Posterior vena cava (tissue), 2 donors: ENCODE measurements at places on chromosomes 11 and 22.

DNA sequence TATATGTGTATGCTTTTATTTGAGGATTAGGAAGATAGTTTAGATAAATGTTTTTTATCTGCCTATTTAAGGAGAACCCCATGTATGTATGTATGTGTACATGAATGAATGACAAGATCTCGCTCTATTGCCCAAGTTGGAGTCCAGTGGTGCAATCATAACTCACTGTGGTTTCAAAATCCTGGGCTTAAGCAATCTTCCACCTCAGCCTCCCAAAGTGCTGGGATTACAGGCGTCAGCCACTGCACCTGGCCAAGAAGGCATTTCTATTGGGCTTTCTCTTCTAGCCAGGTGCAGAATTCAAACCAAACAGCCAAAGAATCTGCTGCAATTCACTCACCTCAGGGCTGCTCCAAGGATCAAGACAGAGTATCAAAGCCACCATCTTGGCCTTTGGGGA lies 25.5 kb upstream of the DGKZ start:
- no peak for DNase-seq

GRCh38 chr11:41403458-41403857 lies 56.0 kb downstream of the LRRC4C start:
- DNase-seq, result no peak

GRCh38 chr11:125155100-125155444 lies 9.5 kb upstream of the PKNOX2 start:
- DNase-seq, result no peak

DNA sequence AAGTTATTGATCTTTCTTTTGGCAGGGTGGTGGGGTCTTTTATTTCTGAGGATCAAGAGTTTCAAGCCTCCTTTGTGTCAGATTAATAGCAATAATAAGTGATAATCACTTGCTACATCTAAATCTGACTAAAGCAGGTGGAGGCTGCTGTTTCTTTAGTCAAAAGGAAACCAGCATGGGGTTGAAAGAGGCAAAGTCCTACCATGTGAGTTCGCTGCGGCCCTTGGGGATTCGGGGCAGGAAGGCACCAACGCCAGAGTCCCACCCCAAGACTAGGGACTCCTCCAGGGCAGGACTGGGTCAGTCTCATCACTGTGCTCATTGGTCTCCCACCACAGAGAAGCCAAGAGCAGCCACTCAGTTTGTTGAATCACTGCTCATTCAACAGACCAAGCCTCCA lies 73.0 kb downstream of the TENM4 start:
- DNase-seq, result no peak

DNA sequence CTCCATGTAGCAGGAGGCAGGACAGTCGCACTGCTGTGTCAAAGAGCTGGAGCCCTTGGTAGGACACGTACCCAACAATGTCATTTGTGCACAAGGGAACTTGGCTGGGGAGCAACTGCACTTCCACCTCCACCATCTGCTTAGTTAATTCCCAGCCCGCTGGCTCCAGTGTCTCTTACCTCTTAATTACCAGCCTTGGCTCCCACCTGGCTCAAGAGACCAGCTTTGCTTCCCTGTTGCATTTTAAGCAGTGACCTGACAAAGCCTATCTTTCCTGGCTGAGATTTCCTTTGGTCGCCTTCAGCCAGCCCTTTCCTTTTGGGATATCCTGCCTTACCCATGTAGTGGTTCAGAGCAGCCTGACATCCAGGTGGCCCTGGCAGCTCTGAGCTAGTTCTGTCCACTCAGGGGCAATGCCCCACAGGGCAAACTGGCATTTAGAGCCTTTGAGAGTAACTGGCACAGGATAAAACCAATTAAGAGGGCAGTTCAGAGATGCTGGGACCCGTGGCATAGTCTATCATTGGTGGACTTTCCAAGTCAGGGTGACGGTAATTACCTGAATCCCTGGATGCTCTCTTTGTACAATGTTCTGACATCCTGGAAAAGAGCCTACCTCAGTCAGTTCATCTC lies 212.6 kb upstream of the SORL1-AS1 start:
- DNase-seq, result no peak

DNA sequence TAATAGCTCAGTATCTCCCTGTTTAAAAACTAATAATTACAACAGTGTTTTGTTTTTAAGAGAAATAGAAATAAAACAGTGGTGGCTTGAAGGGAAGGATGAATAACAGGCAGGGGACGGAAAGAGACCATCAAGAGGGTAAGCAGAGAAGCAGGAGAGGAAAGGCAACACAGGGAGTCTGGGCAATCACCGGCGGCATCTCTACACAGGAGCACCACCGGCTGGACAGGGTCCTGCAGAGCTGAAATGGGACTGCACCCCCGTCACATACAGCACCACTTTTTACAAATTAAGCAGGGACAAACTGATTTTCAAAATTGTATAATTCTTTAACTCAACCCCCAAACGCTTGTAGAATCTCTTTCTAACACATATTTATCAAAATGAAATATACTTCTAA lies 18.4 kb downstream of the PHF21A start:
- DNase-seq, result no peak

- no peak for DNase-seq
These were observed 32.3 kb downstream of the ARHGAP42 start for GRCh38 chr11:100719362-100719761.

DNA sequence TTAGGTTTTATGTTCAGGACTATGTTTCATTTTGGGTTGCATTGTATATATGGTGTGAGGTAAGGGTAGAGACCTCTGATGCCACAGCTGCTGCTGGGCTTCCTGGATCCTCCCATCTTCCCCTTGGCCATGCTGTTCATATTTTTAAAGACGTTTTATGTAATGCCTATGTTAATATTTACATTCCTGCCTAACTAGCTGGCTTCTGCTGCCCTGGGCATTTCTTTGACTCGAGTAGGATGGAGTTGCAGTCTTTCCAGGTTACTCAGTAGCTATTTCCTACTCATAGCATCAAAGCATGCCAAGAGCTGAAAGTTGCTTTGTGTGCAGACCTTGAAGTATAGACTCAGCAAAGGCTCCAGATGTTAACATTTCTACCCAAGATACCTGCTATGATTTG lies 220.5 kb upstream of the CADM1 start:
- no peak for DNase-seq

DNA sequence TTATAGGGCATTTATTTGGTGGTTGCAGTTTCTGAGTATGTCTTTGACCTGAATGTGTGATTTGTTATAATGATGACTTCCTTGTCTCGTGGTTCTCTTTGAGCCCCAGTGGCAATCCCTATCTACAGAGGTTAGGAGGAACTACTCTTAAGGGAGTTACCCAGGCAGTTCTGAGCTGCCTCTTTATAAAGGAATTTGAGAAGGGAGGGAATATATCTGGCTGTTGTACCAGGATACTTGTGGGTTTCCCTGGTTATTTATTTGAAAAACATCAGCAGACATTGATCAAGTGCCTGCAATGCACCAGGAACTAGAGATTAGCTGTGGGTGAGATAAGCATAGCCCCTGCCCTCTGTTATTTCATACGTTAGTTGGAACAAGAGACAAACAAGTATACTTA lies 243.5 kb upstream of the ARHGAP20 start:
- no peak for DNase-seq

DNA sequence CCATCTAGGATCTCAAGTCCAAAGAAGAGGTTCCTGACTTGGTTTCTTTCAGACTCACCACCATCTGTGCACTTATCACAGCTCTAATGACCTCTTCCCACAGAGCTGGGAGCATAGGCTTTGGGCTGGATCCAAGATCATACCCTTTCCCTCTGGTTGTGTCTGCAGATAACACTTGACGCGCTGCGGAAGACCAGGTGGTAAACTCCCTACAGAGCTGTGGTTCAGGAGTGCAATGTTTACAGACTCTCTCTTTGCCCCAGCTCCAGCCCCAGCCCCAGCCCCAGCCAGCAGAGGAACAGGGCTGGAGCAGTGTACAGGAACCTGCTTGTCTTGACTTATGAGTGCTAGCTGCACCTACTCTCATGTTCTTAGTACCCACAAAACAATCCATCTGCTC lies 274.4 kb upstream of the SYN3 start:
- DNase-seq, result no peak

DNA sequence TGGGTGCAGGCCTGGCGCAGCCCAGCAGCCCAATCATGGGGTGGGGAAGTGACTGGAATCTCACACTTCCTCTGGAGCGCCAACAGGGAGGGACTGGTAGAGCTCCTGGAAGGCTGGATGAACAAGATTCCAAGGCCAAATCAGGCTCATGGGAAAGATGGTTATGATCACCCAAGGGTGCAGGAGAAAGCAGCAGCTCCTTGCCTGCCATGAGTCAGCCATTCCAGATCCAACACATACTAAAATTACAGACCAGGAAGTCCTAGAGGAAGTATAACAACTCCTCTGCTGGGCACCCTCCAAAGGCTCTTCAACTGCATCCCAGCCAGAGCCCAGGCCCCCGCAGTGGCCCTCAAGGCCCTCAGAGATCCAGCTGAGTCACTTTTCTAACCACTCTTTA lies 427.3 kb downstream of the TENM4 start:
- no peak for DNase-seq

GRCh38 chr11:17129003-17129402 lies 51.5 kb upstream of the RPS13 start:
- no peak for DNase-seq

DNA sequence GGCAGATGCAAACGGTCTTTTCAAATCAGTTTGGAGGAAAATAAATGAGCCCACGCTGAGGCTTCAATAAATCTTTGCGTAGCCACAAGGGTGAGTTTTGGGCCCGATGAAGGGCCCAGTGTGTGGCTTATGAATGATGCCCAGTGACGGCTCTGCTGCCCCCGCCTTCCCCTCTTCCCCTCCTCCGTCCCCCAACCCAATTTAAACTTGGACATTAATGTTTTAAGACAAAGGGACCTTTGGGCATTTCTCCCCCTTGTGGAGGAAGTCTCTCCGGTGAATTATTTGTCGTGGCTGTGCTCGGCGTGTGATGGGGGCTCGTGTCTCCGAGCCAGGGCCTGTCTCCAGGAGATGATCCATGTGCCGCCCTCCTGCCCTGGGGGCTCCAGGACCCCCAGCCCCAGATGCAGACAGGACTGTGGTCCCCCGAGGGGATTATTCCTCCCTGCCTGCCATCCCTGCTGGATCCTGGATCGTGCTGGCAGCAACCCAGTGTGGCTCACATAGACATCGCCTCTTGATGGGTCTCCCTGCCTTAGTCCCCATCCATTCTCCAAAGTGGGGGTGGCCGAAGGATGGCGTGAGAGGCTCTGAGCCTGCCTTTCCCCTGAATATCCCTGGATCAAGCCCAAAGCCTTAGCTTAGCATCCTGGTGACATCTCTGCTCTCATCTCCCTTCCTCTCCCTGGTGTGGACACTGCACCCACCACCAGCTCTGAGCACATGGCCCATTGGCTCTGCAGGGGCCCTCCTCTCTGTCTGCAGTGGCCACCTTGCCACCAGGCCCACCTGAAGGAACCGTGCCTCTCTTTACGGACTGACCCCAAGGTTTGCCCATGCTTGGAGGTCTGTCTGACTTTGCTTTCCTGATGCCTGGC lies 56.4 kb downstream of the SMIM38 start:
- peak; percentile 48 for DNase-seq

DNA sequence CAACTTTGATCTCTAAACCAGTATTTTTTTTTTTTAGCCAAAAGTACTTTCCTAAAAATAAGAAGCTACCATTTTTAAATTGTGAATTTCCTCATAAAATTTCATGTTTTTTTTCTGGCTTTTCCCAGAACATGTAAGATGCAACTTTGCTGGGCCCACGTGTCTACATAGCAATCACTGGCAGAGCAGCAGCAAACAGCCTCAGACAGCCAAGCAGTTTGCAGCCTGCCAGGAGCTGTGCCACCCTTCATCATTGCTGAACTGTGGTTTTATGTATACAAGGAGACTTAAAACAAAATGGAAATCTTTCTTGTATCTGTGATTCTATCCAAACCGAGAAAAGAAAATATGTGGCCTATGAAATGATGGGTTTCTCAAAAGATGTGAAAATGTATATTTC lies 110.2 kb downstream of the GRIA4 start:
- no peak for DNase-seq

GRCh38 chr11:6223854-6224253 lies 10.6 kb downstream of the FHIP1B start:
- DNase-seq, result no peak

- DNase-seq, result no peak
These were observed 144.6 kb downstream of the WT1 start for GRCh38 chr11:32290783-32291182.

GRCh38 chr22:42326801-42327200 lies 56.3 kb upstream of the TCF20 start:
- DNase-seq, result no peak

DNA sequence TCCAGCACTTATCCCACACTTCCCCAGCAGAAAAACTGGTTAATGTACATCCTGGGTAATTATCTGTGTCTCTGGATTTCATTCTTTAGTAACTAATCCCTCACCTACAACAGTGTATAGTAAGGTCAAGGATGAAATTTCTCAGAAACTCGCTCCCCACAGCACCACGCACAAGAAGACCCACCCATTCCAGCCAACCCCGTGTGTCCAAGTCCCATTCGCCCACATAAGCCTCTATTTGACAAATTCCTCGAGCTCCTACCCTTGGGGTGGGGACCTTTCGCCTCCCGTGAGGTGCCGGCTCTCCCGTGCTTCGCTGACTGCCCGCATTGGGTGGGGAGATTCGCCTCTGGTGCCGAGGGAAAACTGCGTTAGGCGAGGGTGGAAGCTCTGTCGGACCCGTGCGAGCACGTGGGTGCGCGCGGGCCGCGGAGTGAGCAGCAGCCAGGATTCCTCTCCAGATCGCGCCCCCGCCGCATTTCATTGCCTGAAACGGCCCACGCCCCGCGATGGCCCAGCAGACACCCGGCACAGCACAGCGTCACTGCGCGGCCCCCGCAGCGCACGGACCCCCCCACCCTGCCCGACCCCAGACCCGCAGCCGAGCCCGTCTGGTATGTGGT lies 866 bp downstream of the EXPH5 start:
- no peak for DNase-seq

GRCh38 chr22:47697861-47698260 lies 935.4 kb downstream of the TBC1D22A start:
- DNase-seq, result no peak

DNA sequence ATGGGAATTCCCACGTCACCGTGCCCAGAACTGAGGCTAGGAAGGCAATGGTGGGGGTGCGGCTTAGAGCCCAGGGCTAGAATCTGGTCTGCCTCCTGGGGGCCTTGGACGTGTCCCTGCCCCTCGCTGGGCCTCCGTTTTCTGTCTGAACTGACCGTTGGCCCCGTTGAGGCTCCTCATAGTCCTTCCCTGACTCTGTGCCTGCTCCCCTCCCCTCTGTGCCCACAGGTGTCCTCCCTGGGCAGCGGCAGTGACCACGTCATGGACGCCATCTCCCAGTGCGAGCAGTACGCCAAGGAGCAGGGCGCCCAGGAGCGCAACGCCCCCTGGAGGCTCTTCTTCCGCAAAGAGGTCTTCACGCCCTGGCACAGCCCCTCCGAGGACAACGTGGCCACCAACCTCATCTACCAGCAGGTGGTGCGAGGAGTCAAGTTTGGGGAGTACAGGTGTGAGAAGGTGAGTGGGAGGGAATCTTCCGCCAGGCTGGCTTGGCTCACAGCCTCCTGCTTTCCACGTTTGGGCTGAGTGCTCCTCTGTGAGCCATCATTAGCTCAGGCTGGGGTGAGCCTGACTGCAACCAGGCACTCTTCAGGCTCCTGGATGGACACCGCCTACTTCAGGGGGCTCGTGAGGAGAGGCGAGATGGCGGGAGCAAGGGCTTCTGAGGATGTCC lies 63.9 kb downstream of the MYO7A start:
- no peak for DNase-seq

GRCh38 chr22:46010951-46011626 lies 34.1 kb upstream of the WNT7B start:
- peak; percentile 76 for DNase-seq
